Type B pancreatic cell (in vitro differentiated cells): ENCODE measurements at places on chromosomes 1 and 21. TPM values are rescaled to one million over a fixed set of nuclear protein-coding genes. Genes with fewer than 3 reads are reported as not detected.

CYYR1 gene
- 5.2 and 21.6 TPM in 2 replicates for total RNA-seq

- peaks cover 6% of the 10 kb centered on the region for H3K4me1 ChIP-seq
- peaks cover 3% of the 10 kb centered on the region for H3K27me3 ChIP-seq
- DNase-seq: no peak
Measured at GRCh38 chr21:43853851-43854772, 10.9 kb upstream of the AGPAT3 start.

GPR37L1 gene
- 0.12 and 0.24 TPM in 2 replicates for total RNA-seq

- DNase-seq: no peak
- H3K36me3 ChIP-seq: no peaks in the 10 kb centered on the region
- H3K4me1 ChIP-seq: no peaks in the 10 kb centered on the region
- H3K27ac ChIP-seq: no peak overlapping the region
Measured at GRCh38 chr1:185670187-185670627, 64.0 kb upstream of the HMCN1 start.

PDE4B gene
- 2.8 and 4.7 TPM in 2 replicates for total RNA-seq

- no peaks in the 10 kb centered on the region for H3K27me3 ChIP-seq
- no peak for DNase-seq
- H3K27ac ChIP-seq: no peak overlapping the region
- no peaks in the 10 kb centered on the region for H3K36me3 ChIP-seq
Measured at GRCh38 chr1:188194916-188195315, 1366.2 kb downstream of the PLA2G4A start.

DNA sequence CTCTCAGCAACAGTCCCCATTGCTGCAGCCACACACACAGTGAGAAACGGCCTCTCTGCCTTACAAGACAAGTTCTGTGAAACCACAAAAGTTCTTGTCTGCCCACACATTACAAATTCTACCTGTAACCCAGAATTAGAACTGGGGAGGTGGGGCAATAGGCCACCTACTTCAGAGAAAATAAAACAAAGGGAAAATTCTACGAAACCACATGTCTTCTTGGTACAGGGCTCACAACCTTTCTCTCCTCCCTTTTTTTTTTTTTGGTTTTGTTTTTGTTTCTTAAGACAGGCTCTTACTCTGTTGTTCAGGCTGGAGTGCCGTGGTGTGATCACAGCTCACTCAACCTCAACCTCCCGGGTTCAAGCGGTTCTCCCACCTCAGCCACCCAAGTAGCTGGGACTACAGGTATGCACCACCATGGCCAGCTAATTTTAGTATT, 30.2 kb downstream of the LPAR3 start:
- peaks cover 4% of the 10 kb centered on the region for H3K36me3 ChIP-seq
- no peaks in the 10 kb centered on the region for H3K27me3 ChIP-seq
- no peak overlapping the region for H3K27ac ChIP-seq
- DNase-seq: no peak

DNA sequence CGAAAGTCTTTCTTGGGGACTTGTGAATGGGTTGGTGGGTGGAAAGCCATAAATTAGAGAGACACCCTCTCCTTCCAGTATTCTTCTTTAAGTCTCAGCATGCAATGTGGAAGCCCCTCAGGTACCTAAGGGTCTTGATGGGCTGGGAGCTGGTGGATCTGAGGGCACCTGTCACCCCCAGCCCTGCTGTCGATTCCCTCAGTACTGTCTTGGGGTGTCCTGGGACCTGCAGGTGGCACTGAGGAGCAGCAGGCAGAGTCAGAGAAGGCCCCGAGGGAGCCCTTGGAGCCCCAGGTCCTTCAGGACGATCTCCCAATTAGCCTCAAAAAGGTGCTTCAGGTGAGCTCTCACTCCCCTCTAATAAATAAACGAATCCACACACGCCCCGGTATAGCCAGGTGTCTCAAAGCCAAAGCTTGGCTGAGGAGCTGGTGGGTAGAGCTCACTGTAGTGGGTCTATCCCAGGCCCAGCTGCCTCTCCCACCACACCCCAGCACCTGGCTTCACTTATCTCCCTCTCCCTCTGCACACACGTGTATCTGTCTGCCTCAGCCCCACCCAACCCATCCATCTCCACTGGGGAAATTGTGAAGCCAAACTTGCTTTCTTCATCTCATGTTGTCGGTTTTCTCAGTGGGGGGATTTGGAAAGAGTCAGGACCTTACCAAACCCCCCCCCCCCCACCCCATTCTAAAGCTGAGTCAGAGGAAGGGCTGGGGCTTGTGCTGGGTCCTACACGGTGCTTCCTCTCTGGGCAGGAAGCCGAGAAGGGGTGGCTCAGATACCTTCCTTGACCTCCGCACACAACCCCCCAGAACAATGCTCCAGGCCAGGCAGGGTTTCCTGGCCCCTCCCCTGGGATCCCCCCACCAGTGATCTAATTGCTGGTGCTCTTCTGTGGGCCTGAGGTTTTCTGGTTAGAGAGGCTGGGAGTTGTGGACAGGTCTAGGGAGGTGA, 1.6 kb downstream of the ADAM15 start:
- peak overlapping the region; percentile 82 for H3K4me3 ChIP-seq
- H3K27ac ChIP-seq: peak overlapping the region; percentile 21
- no peak for DNase-seq
- peaks cover 23% of the 10 kb centered on the region for H3K4me1 ChIP-seq
- no peaks in the 10 kb centered on the region for H3K36me3 ChIP-seq
- H3K27me3 ChIP-seq: no peaks in the 10 kb centered on the region

- peaks cover 10% of the 10 kb centered on the region for H3K4me1 ChIP-seq
- H3K4me3 ChIP-seq: no peak overlapping the region
- H3K27ac ChIP-seq: no peak overlapping the region
- no peak for DNase-seq
- H3K27me3 ChIP-seq: no peaks in the 10 kb centered on the region
- H3K36me3 ChIP-seq: peaks cover 28% of the 10 kb centered on the region
Measured at GRCh38 chr1:235697508-235697907, 47.9 kb upstream of the GNG4 start.

VANGL2 gene
- 19.8 and 67.3 TPM in 2 replicates for total RNA-seq

GRCh38 chr1:174969977-174970376, 29.8 kb upstream of the CACYBP start:
- H3K27ac ChIP-seq: peak overlapping the region; percentile 11
- peaks cover 31% of the 10 kb centered on the region for H3K4me1 ChIP-seq
- DNase-seq: no peak
- H3K27me3 ChIP-seq: no peaks in the 10 kb centered on the region
- H3K36me3 ChIP-seq: peaks cover 3% of the 10 kb centered on the region

DNA sequence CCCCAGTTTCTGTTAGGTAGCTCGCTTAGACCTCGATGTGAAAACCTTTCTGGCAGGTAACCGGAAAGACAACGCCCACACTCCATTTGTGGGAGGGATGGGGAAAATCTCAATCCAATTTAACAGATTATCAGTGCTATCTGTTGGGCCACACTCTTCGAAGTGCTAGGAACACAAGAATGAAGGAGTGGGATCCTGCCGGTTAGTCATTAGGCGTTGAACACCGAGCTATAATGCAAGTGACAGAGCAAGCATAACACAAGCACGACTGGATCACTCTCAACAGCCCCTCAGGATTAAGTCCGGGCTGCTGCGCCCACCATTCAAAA, 531 bp downstream of the SNIP1 start:
- H3K4me1 ChIP-seq: peaks cover 33% of the 10 kb centered on the region
- DNase-seq: no peak
- H3K4me3 ChIP-seq: peak overlapping the region; percentile 100
- no peaks in the 10 kb centered on the region for H3K27me3 ChIP-seq
- H3K27ac ChIP-seq: peak overlapping the region; percentile 97

DNA sequence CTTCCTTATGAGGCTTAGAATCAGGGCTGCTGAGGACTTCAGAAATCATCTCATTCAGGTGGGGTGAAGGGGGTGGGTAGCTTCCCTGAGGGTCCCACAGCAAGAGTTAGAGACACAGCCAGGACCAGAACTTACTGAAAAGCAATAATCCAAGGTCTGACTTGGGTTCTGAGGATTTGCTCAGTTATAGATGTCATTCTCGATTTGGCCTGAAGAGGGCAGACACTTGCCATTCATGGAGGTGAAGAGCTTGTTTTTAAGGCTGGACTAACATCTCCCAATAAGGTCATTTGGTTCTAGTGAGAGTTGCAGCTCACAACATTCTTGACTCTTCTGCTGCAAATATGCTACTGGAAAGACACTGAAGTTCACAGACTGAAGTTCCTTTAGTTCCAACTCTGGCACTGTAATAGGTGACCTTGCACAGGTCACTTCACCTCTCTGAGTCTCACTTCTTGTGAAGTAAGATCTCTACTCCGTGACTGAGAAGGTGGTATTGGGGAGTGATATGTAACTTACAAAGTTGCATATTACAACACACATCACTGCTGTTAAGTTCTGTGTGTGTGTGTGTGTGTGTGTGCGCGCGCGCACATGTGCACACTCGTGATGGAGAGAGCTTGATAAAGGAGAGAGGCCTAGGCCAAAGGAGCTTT, 69.8 kb upstream of the DIRAS3 start:
- DNase-seq: no peak
- H3K27me3 ChIP-seq: no peaks in the 10 kb centered on the region
- H3K4me1 ChIP-seq: peaks cover 12% of the 10 kb centered on the region
- no peak overlapping the region for H3K4me3 ChIP-seq
- H3K36me3 ChIP-seq: peaks cover 13% of the 10 kb centered on the region
- peak overlapping the region; percentile 38 for H3K27ac ChIP-seq

DNA sequence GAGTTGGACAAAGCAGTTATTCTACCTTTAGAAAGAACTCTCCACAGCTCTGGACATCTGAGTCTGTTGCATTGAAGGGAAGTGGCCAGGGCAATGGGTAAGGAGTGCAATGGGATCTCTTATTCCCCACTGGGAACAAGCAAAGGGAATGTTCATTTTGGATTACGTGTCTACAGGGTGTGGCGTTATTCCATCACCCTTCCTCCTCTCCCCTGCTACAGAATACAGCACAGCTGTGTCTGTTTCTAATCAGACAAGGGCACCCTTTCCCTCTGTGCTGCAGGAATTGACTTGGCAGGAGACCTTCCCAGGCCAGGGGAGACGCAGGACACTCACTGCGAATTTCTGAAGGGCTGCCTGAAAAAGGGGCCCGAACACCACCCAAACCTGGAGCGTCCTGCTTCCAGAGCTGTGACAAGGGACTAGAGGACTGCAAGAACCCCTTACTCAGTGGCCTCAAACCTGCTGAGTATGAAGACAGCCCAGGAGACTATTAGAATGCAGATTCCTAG, 163.6 kb upstream of the RAB4A start:
- no peak overlapping the region for H3K27ac ChIP-seq
- no peaks in the 10 kb centered on the region for H3K36me3 ChIP-seq
- DNase-seq: no peak
- no peaks in the 10 kb centered on the region for H3K27me3 ChIP-seq
- no peak overlapping the region for H3K4me3 ChIP-seq

- H3K4me1 ChIP-seq: peaks cover 24% of the 10 kb centered on the region
- peak within 1 kb of the TSS; percentile 25 for H3K4me3 ChIP-seq
- no peak for DNase-seq
- H3K36me3 ChIP-seq: no peaks in the 10 kb centered on the region
- H3K27me3 ChIP-seq: no peaks in the 10 kb centered on the region
Measured at GRCh38 chr1:10449751-10450150, at the start of gene CORT. TSS of gene CORT (plus strand) at chr1:10450031. CDS start at chr1:10450224, 193 bp downstream.

GRCh38 chr1:59689730-59690129, 125.0 kb upstream of the HOOK1 start:
- H3K4me1 ChIP-seq: peaks cover 48% of the 10 kb centered on the region
- no peaks in the 10 kb centered on the region for H3K36me3 ChIP-seq
- DNase-seq: no peak
- no peak overlapping the region for H3K4me3 ChIP-seq

DNA sequence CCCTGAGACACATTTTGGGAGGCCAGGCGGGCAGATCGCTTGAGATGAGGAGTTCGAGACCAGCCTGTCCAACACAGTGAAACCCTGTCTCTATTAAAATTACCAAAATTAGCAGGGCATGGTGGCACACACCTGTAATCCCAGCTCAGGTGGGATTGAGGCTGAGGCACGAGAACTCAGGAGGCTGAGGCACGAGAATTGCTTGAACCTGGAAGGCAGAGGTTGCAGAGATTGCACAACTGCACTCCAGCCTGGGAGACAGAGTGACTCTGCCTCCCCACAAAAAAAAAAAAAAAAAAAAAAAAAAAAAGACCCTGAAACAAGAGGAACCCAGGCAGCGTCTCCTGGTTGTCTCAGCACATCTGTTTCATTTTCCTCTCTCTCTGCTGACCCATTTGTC, 24.2 kb downstream of the PGM1 start:
- no peaks in the 10 kb centered on the region for H3K36me3 ChIP-seq
- peaks cover 25% of the 10 kb centered on the region for H3K4me1 ChIP-seq
- DNase-seq: no peak

DNA sequence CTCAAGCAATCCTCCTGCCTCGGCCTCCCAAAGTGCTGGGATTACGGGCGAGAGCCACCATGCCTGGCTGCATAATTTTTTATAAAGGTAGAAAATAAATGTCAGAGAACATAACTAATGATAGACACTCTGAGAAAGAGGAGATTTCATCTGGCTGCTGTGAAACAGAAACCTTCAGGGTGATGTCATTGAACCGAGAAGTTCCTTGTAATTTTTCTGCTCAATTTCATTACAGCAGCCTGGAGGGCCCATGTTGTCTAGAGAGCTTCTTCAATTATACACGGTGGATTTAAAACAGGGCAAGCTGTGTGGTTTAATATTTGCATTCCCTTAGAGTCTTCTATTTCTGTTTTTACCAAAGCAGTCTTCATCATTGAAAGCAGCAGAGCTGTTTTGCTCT, 64.3 kb upstream of the MORC3 start:
- H3K27ac ChIP-seq: no peak overlapping the region
- H3K27me3 ChIP-seq: no peaks in the 10 kb centered on the region
- H3K4me1 ChIP-seq: peaks cover 22% of the 10 kb centered on the region
- peaks cover 35% of the 10 kb centered on the region for H3K36me3 ChIP-seq
- no peak overlapping the region for H3K4me3 ChIP-seq

ANKRD65 gene
- total RNA-seq: 7.6 and 11.1 TPM in 2 replicates

GRCh38 chr1:81678779-81679178, 122.0 kb upstream of the ADGRL2 start:
- no peaks in the 10 kb centered on the region for H3K27me3 ChIP-seq
- peak overlapping the region; percentile 71 for H3K4me3 ChIP-seq
- H3K4me1 ChIP-seq: peaks cover 45% of the 10 kb centered on the region
- H3K27ac ChIP-seq: peak overlapping the region; percentile 95
- H3K36me3 ChIP-seq: no peaks in the 10 kb centered on the region
- DNase-seq: no peak

TBX15 gene
- 0.19 and 8.5 TPM in 2 replicates for total RNA-seq

GRCh38 chr1:156908541-156908940, 11.9 kb upstream of the LRRC71 start:
- no peaks in the 10 kb centered on the region for H3K36me3 ChIP-seq
- H3K4me3 ChIP-seq: no peak overlapping the region
- no peak overlapping the region for H3K27ac ChIP-seq
- H3K4me1 ChIP-seq: peaks cover 16% of the 10 kb centered on the region
